ENCODE measurements at places on chromosomes 2 and 18. TPM values are rescaled to one million over a fixed set of nuclear protein-coding genes. Genes with fewer than 3 reads are reported as not detected.
A peak's percentile ranks its signal among the peaks of the same experiment; 100 is the strongest.

- no peak for DNase-seq
These were observed 44.7 kb downstream of the MRPS5 start for GRCh38 chr2:95076705-95077529.

The MBOAT2 gene
- total RNA-seq, result 40.3 TPM

DNA sequence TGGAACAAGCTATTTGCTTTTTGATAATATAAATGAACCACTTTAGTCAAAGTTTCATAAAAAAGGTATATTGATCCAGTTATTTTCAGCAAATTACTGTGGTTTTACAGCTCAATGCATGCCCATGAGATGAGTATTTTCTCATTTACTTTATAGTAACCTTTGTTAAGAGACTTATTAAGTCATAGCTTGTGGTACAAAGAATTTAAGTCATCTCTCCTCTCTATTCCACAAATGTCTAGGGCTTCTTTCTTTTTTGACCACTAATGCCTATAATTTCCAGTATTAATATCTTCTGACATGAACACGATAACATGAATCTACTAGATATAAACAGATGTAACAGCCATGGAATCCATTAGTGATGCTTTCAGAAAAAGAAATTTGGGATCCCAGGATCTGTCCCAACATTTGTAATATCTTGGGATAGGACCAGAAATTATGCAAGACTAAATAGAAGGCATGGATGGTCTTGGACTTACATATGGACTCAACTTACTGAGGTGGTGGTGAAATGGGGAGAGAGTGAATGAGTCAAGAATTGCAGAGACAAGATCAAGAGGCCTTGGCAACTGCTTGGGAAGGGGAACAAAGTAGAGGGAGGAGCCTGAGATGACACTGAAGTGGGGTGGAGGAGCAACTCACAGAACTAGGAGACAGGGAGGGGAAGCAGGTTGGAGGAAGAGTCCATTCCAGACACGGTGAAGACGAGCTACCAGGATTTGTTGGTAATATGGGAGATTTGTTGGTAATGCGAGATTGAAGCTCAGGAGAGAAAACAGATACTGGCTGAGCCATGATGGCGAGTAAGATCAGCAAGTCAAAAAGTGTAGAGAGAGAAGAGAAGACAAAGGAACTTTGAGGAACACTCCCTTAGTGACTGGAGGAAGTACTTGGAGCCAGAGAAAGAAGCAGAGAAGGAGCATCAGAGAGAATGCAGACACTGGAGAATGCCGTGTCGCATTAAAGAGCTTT, 42.4 kb upstream of the KDM3A start:
- no peak for DNase-seq

GRCh38 chr2:72996117-72996502, 75.4 kb downstream of the SFXN5 start:
- no peak for DNase-seq

- peak; percentile 62 for DNase-seq
These were observed 128.5 kb downstream of the STK39 start for GRCh38 chr2:168118733-168119514.

Data from skin of body (tissue), 3 donors.